Neural crest cell (in vitro differentiated cells): ENCODE measurements at places on chromosomes 12 and 14.

DNA sequence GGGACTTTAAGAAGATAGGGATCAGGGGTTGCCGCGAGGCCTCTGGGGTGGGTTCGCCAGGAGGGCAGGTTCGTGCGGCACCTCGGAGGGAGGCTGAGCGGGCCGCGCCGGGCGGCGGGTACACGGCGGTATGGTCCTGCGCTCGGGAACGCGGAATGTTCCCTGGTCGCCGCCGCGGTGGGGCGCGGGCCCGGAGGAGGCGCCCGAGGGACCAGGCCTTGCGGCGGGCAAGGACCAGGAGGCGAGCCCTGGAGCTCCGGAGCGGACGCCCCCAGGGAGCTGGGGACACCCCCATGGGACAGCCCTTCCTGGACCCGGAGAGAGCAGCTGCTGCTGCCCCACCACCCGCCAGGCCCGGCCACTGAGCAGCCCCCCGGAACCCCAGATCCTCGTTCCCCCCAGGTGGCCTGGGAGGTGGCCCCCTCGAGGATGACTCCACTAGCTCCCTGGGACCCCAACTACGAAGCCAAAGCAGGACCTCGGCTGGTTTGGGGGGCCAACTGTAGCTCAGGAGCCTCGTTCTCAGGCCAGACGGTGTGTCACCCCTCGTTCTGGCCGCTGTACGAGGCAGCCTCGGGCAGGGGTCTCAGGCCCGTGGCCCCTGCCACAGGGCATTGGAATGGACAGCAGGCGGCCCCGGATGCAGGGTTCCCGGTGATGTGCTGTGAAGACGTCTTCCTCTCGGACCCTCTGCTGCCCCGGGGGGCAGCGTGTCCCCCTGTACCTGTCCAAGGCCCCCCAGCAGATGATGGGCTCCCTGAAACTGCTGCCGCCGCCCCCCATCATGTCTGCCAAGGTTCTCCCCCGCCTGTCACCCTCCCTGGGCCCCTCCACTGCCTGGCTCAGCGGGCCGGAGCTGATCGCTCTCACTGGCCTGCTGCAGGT, 45.6 kb upstream of the SLC8A3 start:
- no peak for DNase-seq

- no peak for DNase-seq
Measured at GRCh38 chr14:30180219-30180618, 252.6 kb upstream of the PRKD1 start.

DNA sequence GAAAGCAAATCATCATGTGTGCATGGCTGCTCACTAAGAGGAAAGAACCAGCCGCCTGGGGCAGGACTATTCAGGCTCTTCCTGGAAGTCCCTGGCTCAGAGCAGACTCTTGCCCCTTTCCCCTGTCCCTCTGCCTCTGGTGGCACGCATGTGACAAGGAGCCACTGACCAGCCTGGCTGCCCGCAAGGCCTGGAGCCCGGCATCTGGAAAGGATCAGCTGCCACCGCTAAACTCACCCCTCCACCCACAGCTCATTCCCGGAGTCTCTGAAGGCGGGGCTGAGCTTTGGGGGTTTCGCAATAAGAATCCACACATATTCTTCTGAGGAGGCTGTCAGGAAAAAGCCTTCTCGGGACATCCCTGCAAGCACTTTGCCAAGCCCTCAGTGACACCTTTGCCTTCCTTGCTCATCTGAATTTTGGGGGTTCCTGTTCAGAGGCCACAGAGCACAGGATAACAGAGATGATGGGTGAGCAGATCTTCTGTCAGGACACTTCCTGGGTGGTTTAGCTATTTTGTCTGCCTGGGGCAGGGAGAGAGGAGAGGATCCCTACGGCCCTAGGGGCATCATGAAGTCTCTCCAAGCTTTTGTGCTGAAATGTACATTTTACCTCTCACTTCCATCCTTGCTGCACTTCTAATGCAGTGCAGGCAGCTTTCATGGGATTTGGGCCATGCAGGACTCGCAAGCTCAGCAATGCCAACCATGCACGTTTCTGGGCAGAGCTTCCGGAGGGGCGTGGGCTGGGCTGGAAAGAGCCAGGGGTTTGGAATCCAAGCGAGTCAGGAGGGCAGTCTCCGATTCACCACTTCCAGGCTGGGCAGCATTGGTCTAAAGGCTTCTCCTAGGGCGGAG, 124.8 kb upstream of the MAP1LC3B2 start:
- DNase-seq, result peak; percentile 26

DNA sequence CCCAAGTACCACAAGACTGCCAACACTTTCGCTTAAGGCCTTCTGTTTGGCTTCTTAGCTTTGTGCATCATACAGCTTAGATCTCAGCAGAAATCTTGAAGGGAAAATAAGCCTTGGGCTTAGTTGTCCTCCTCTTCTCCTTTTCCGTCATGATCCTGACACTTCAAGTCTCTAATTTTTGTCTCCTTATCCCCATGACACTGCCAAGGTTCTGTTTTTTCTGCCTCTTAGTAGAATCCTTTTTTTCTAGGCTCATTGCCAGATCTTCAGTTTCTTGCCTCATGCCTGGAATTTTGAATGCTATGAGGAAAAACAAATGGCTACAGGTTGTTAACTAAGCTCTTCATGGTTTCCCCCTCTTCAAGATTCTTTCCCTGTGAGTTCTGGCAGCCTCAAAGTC, 450.4 kb downstream of the LRFN5 start:
- no peak for DNase-seq

DNA sequence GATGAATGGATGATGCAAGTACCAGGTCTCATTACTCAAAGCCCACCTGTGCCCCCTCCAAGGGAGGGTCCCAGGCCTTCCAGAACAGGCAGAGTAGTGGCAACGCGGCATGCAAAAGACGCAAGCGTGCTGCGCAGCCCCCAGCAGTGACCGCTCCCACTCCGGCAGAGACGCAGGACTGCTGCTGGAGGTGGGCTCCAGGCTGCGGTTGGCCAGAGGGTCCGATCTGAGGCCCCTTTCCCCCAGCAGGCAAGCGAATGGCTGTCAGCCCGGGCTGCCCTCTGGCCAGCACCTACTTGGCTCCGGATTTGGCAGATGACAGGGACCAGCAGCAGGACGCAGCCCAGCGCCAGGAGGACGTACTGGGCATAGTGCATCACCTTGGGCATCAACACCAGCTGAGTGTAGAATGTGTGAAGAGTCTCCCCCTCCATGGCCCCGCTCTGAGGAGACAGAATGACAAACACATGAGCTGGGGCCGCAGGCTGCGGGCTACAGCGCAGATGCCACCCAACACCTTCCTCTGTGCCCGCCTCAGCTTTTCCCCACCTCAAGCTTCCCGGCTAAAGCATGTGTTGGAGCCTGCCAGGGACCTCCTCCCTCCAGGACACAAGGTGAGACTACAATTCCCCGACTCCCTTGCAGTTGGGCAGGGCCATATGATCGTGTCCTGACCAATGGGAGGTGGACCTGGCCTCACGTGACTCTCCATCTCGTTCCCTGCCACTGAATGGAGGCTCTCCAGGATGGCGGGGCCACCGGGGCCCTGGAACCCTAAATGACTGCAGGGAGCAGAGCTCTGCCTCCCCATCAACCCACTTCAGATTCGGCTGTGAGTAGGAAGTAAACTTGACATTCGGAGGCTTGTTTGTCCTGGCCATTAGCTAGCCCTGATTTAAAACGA, 77.4 kb downstream of the SCARB1 start:
- DNase-seq, result peak; percentile 53

GRCh38 chr14:67514650-67515385, 18.3 kb upstream of the PLEKHH1 start:
- peak; percentile 27 for DNase-seq

DNA sequence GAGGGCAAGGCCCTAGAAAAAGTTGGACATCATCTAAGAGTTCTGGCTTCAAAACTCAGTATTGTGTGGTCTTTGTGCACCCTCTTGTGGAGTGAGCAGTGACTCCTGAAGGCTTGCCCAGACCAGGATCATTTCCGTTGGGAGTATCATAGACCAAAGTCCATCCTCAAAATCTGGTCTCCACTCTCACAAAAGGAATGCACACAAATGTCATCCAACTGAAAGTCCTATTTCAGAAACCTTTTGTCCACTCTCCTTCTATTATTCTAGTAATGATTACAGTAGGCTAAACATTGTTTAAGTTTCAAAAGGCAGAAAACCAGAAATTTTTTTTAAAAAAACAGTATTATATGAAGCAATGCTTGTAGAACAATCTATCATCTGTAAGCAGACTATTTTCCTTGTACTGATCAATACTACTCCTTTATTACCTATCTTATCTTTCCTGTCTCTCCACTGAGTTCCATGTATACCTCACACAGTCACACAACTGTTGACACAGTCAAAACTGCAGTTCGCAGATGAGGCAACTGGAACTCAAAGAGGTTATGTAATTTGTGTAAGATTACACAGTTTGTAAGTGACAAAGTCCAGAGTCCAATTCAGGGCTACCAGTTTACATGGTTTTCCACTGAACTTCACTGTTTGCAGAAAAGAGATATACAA, 41.4 kb downstream of the COX16 start:
- peak; percentile 27 for DNase-seq

GRCh38 chr12:52900896-52901714, 3.8 kb downstream of the KRT8 start:
- no peak for DNase-seq

DNA sequence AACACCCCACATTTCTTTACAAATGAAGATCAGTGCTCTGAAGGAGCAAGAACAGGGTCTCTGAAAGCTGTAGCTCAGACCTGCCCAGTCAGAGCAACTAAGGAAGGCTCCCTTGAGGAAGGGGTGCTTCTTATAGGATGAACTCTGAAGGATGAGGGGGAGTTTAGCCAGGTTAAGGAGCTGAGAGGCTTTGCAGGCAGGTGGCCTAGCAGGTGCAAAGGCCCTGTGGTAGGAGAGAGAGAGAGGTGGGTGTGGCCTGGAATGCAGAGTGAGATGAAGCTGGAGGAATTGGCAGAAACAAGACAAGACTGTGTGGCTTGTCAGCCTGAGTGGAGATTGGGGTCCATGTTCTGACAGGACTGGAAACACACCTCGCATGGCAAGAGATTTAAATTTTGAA, 20.5 kb upstream of the FAM222A start:
- no peak for DNase-seq

GRCh38 chr12:126069549-126070165, 1004.4 kb downstream of the AACS start:
- peak; percentile 76 for DNase-seq

- DNase-seq, result no peak
Measured at GRCh38 chr12:30942936-30943335, 16.4 kb downstream of the TSPAN11 start.

DNA sequence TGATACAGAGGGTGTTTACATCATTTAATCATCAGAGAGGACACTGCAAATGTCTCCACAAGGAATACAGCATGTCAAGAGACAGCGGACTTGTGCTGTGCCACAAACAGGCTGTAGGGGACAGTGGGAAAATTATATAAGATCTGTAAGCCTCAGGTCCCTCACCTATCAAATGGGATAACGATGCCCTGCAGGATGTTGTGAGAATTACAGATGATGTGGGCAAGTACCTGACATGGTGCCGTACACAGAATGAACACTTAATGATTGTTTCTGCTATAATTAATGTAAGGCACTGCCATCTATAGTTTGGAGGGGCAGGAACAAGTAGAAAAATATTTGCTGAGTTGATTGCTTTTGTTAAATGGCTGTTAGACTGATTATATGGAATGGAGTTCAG, 81.9 kb upstream of the GTF2A1 start:
- DNase-seq, result no peak

- DNase-seq, result no peak
Measured at GRCh38 chr12:29961231-29961630, 177.5 kb upstream of the TMTC1 start.

- DNase-seq, result no peak
Measured at GRCh38 chr14:104598039-104598909, 6.3 kb downstream of the TMEM179 start.

DNA sequence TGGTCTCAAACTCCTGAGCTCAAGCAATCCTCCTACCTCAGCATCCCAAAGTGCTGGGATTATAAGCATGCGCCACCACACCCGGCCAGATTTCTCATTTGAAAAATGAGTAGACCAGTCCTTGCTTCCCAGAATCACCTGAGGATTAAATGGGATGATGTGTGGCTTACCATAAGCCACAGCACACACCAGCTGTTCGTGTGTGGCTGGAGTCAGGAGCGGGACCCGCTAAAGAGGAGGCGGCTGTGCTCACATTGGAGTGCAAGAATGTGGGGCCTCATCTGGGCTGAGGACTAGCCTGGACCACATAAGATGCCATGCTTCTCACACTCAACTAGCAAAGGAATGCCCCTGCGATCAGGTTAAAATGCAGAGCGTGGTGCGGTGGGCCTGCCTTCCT, 6.7 kb upstream of the ALDH2 start:
- DNase-seq, result no peak

- DNase-seq, result peak; percentile 8
Measured at GRCh38 chr12:69688471-69689427, 10.4 kb downstream of the BEST3 start.

GRCh38 chr14:25953532-25954139, 644.2 kb downstream of the NOVA1 start:
- DNase-seq, result no peak

GRCh38 chr12:100114574-100114973, 28.1 kb downstream of the BLTP3B start:
- no peak for DNase-seq

DNA sequence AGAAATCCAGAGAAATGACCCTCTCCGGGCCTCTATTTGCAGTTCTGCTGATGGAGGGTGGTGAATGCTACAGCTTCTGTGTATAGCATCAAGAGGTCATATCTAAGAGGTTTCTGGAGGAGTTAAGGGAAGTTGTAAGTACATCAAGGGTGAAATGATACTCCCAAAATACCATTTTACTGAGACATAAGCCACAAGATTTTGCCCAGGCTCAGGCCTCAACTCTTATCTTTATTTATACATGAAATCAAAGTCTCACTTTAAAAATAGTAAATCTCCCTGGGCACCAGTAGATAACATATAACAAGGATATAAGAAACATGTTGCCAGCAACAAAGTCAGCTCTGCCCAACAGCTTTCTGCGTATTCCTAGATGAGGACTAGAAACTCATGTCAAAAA, 40.4 kb downstream of the NIN start:
- DNase-seq, result no peak

GRCh38 chr12:57203201-57203600, 13.4 kb upstream of the NXPH4 start:
- DNase-seq, result no peak

DNA sequence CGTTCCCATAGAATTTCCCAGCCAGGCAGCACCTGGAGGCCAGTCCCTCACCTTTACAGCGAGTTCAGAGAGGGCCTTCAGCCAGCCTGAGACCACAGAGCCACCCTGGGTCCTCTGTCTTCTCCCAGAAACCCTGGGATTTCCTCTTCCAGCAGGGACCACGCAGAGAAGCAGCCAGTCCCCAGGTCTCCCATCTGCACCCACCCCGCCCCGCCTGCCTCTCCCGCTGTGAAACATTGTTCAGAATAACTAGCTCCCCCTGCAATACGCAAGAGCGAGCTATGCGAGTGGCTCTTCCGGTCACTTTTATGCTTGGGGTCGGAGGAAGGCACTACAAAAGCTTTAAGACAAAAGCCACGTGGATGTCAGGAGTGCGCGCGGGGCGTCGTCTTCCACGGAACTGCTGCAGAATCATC, 77.8 kb downstream of the SERPINA3 start:
- no peak for DNase-seq

GRCh38 chr14:41642789-41643188, 36.1 kb downstream of the LRFN5 start:
- no peak for DNase-seq
